Spinal cord (tissue), 10 donors: ENCODE measurements at places on chromosomes 5 and 9. TPM values are rescaled to one million over a fixed set of nuclear protein-coding genes. Genes with fewer than 3 reads are reported as not detected.

UGCG gene
- polyA plus RNA-seq, result 33.4 TPM

CHMP5 gene
- 116 TPM for polyA plus RNA-seq

TTC39B gene
- 6.5 TPM for polyA plus RNA-seq

RAB3C gene
- 46.0 TPM for polyA plus RNA-seq

FOXD4L3 gene
- polyA plus RNA-seq, result 0.81 TPM

FXN gene
- polyA plus RNA-seq, result 18.1 TPM

EQTN gene
- polyA plus RNA-seq, result 0.33 TPM

PBX3 gene
- 104 TPM for polyA plus RNA-seq

SVEP1 gene
- polyA plus RNA-seq, result 3.1 TPM

GDNF gene
- 0.51 TPM for polyA plus RNA-seq

KCNMB1 gene
- 2.7 TPM for polyA plus RNA-seq

DEPDC1B gene
- polyA plus RNA-seq, result 7.1 TPM

ADGRV1 gene
- polyA plus RNA-seq, result 101 TPM

SAXO1 gene
- polyA plus RNA-seq, result 0.08 TPM

LCN9 gene
- polyA plus RNA-seq, result not detected

PCDHB5 gene
- 6.6 TPM for polyA plus RNA-seq

EFNA5 gene
- 17.0 TPM for polyA plus RNA-seq
